ENCODE measurements at places on chromosomes 12 and 14. TPM values are rescaled to one million over a fixed set of nuclear protein-coding genes. Genes with fewer than 3 reads are reported as not detected.

DNA sequence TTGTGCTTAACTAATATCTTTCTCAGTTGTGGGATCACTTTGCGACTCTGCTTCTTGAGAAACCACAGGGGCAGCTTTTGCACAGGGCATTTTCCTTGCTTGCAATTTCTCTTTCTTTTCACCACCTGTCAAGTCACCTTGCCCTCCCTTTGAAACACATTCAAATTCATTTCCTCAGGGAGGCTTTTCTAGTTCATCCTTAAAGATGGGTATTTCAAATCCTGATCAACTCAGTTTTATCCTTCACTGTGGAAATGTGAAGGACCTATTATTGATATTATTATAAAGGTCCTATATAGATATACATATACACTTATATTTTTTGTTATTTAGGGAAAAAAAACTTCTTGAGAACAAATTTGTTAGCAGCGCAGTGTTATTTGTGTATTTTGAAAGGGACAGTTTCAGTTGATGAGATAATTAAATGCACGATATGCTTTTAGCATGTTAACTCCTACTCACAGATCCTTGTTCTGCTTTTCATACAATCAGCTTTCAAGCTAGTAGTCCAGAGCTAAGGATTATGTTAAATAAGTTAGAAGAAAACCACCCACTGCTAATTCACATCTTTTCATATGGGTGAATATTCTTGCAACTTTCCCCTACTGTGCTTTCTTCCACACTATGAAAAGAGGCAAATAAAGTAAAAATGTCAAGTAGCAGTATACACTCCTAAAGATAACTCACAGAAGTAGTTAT, 501.4 kb upstream of the RGS6 start:
- no peaks in the 10 kb centered on the region for H3K36me3 ChIP-seq
- H3K27ac ChIP-seq: no peak overlapping the region
- DNase-seq: no peak
- H3K4me3 ChIP-seq: no peak overlapping the region

DNA sequence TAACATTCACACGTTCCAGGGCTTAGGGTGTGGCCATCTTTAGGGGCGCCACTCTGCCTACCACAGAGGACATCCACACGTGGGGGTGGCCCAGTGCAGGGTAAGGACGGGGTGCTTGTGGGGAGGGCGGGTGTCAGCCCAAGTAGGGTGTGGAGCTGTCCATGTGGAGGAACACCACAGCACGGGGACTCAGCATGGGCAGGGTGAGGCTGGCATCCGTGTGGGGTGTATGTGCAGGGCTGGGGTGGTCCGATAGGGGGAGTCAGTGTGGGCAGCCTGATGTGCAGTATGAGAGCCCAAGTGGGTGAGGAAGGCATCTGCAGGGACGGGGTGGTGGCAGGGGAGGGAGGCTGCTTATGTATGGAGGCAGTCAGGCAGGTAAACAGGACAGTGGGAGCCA, 17.7 kb downstream of the PSMC1 start:
- H3K4me3 ChIP-seq: no peak overlapping the region
- no peaks in the 10 kb centered on the region for H3K27me3 ChIP-seq
- no peak for DNase-seq
- peaks cover 50% of the 10 kb centered on the region for H3K36me3 ChIP-seq
- H3K4me1 ChIP-seq: peaks cover 5% of the 10 kb centered on the region

GRCh38 chr12:100953217-100953616, 158.6 kb downstream of the ANO4 start:
- H3K27me3 ChIP-seq: no peaks in the 10 kb centered on the region
- no peaks in the 10 kb centered on the region for H3K36me3 ChIP-seq
- H3K4me1 ChIP-seq: no peaks in the 10 kb centered on the region
- H3K4me3 ChIP-seq: no peak overlapping the region
- no peak for DNase-seq
- no peak overlapping the region for H3K27ac ChIP-seq

DNA sequence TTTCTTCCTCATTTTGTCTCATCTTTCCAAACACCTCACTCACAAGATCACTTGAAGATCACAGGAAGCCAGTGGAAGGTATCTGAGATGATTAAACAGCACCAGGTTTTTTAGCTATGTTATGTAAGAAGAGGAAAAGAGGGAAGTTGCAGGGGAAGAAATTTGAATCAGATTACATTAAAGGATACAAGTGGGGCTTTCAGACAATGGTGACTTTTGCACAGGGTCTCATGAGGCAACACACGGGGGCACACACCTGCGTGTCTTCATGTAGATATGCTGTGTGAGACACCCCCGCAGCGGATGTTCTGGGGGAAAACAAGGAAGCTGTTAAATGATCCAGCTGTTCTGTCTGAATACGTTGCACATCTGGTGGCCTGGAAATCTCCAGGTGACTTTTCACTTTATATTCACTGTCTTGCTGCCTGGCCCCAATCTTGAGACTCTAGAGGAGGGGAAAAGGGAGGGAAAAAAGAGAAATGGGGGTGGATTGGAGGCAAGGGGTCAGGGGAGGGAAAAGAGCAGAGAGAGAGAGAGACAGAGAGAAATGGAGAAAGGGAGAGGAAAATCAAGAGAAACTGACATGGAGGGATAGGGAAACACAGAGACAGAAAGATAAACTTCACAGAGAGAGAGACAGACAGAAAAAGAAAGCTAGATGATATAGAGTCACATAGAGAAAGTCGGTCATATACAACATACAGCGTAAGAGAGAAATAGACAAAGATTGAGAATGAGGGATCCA, 36.3 kb upstream of the PPP1CC start:
- H3K27ac ChIP-seq: no peak overlapping the region
- no peaks in the 10 kb centered on the region for H3K36me3 ChIP-seq
- no peak overlapping the region for H3K4me3 ChIP-seq
- no peak for DNase-seq

DNA sequence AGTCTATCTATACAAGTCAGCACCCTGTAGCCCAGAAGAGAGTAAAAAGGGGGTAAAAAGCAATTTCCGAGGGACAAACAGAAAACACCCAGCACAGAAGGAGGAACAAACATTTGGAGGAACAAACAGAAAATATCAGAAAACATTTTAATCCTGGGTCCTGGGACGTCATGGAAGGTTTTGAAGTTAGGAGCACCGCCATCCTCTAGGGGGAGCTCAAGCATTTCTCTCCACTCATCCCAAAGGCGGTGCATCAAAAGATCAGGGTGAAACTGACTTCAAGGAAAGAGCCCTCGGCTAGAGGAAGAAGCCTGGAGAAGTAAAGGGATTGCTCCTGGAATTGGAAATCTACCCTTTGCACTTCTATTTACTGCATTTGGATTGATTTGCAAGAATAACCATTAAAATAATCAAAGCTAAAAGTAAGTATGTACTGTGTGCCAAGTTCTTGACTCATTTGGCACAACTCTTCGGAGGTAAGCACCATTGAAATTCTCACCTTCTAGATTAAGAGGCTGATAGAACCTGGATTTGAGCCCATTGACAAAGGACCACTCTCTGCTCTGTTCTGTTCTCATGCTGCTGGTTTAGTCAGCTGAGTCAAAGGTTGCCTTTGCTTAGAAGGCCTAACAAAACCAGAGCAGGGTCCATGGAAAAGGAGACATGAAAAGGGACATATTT, 17.2 kb upstream of the POC1B start:
- H3K4me1 ChIP-seq: peaks cover 6% of the 10 kb centered on the region
- no peaks in the 10 kb centered on the region for H3K27me3 ChIP-seq
- no peak overlapping the region for H3K4me3 ChIP-seq

DNA sequence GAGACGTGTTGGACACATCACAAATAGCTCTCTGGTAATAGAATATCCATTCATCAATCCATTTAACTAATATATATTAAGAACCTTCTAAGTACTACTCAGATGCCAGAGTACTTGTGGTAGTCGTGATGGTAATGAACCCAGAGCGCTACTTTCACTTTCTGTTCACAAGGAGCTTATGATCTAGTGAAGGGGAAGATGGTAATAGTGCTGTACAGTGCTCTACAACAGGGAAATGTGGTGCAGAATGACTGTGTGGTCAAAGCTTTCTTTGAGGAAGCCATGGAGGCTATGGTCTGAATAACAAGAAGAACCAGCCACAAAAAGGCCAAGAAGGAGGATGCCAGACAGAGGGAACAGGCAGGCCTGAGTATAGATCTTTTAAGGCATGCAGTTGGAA, 212.0 kb downstream of the PTPRO start:
- no peaks in the 10 kb centered on the region for H3K27me3 ChIP-seq
- no peak for DNase-seq
- H3K27ac ChIP-seq: peak overlapping the region; percentile 35

- H3K36me3 ChIP-seq: no peaks in the 10 kb centered on the region
- H3K4me3 ChIP-seq: no peak overlapping the region
- no peaks in the 10 kb centered on the region for H3K27me3 ChIP-seq
Observed at GRCh38 chr14:85085981-85086380, 444.0 kb upstream of the FLRT2 start.

DNA sequence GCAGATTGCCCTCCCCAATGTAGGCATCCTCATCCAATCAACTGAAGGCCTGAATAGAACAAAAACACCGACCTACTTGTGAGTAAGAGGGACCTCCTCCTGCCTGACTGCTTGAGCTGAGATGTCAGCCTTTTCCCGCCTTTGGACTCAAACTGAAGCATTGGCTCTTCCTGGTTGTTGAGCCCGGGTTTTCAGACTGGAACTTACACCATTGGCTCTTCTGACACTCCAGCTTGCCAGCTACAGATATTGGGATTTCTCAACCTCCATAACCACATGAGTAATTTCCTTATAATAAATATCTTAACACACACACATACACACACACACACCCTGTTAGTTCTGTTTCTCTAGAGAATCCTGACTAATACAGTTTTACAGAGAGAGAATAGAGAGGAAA, 173.4 kb upstream of the NTF3 start:
- no peaks in the 10 kb centered on the region for H3K4me1 ChIP-seq
- no peak for DNase-seq
- H3K27me3 ChIP-seq: no peaks in the 10 kb centered on the region
- no peaks in the 10 kb centered on the region for H3K36me3 ChIP-seq

GRCh38 chr14:69845787-69846186, 33.4 kb upstream of the SMOC1 start:
- no peak overlapping the region for H3K4me3 ChIP-seq
- no peaks in the 10 kb centered on the region for H3K4me1 ChIP-seq
- no peaks in the 10 kb centered on the region for H3K36me3 ChIP-seq
- H3K27me3 ChIP-seq: peaks cover 14% of the 10 kb centered on the region
- no peak for DNase-seq
- no peak overlapping the region for H3K27ac ChIP-seq

- H3K4me1 ChIP-seq: no peaks in the 10 kb centered on the region
- H3K27me3 ChIP-seq: peaks cover 4% of the 10 kb centered on the region
- no peak for DNase-seq
- H3K27ac ChIP-seq: no peak overlapping the region
- H3K4me3 ChIP-seq: no peak overlapping the region
Observed at GRCh38 chr12:41968599-41968998, 176.1 kb downstream of the GXYLT1 start.

PRH1 gene
- 26.9 TPM for total RNA-seq

DNA sequence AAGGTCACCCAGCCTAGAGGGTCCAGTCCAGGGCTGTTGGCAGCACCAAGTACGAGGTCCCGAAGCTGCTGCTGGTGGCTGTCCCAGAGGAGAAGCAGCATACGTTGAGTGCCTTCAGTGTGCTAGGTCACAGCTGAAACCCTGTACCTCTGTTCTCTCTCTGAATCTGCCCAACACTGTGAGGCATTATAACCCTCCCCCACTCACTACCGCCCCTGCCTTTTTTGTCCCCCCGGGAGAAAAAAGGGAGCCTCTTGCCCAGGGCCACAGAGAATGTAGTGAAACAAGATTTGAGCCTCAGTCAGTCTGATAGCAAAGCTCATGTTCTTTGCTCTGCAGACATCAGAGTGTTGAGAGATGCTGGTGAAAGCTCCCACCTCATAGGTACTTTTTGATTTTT, 53.4 kb downstream of the PPP2R5C start:
- peaks cover 93% of the 10 kb centered on the region for H3K4me1 ChIP-seq
- no peak for DNase-seq
- H3K4me3 ChIP-seq: peak overlapping the region; percentile 91
- peaks cover 9% of the 10 kb centered on the region for H3K36me3 ChIP-seq
- H3K27ac ChIP-seq: peak overlapping the region; percentile 100

GRCh38 chr12:63822352-63822751, 22.1 kb upstream of the SRGAP1 start:
- peaks cover 6% of the 10 kb centered on the region for H3K27me3 ChIP-seq
- H3K4me3 ChIP-seq: no peak overlapping the region
- DNase-seq: no peak

DNA sequence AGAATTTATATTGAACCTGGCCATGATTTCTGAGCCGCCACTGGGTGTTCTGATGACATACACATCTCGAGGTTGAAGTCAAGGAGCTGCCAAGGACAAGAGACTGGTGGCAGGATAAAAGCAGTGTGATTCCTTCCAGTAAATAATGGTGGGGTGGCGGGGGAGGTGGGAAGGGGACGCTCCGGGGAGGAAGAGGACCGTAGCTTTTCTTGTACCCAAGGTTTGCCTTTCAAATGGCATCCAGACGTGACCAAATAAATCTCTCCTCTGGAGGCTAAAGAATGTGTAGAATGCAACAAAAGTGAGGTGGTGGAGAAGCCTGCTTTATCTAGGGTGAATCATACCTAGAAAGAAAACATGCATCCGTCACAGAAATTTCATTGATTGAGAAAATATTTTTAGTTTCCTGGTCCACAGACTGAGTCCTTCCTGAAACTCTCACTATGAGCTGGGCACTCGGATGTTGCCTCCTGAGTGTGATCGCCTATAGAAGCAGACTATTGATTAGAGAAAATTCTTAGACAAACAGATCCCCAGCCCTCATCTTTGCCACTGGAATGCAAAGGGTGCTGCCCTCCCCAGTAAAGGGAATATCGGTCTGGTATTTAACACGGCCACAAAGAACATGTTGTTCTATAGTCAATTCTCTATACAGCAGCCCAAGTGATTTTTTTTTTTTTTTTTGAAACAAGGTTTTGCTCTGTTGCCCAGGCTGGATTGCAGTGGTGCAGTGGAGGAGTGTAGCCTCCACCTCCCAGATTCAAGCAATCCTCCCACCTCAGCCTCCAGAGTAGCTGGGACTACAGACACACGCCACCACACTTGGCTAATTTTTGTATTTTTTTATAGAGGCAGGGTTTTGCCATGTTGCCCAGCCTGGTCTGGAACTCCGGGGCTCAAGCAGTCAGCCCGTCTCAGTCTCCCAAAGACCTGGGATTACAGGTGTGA, 112.1 kb downstream of the DPF3 start:
- H3K27me3 ChIP-seq: no peaks in the 10 kb centered on the region
- no peak for DNase-seq
- H3K27ac ChIP-seq: no peak overlapping the region
- no peaks in the 10 kb centered on the region for H3K4me1 ChIP-seq
- no peaks in the 10 kb centered on the region for H3K36me3 ChIP-seq
- H3K4me3 ChIP-seq: no peak overlapping the region

DNA sequence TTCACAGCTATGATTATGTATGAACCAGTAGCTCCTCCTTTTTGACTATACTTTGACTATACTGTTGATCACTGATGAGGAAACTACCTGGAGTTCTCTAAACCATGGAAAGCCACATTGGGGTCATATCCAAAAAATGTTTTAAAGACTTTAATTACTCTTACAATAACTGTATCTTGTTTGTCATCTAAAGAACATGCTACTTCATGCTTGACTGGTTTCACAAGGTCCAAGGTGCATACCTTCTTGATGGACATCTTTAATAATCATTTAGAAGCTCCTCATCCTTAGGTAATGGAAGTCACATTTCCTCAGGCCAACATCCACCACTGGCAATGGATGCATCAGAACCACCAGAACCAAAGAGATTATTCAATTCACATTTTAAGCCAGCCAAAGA, 29.9 kb downstream of the WASHC3 start:
- no peaks in the 10 kb centered on the region for H3K4me1 ChIP-seq
- no peaks in the 10 kb centered on the region for H3K27me3 ChIP-seq
- DNase-seq: no peak
- no peak overlapping the region for H3K27ac ChIP-seq

SLC6A13 gene
- 0.49 TPM for total RNA-seq

All from CD4-positive, CD25-positive, alpha-beta regulatory T cell (primary cell).